ENCODE measurements at places on chromosomes 4 and X. TPM values are rescaled to one million over a fixed set of nuclear protein-coding genes. Genes with fewer than 3 reads are reported as not detected.

DNA sequence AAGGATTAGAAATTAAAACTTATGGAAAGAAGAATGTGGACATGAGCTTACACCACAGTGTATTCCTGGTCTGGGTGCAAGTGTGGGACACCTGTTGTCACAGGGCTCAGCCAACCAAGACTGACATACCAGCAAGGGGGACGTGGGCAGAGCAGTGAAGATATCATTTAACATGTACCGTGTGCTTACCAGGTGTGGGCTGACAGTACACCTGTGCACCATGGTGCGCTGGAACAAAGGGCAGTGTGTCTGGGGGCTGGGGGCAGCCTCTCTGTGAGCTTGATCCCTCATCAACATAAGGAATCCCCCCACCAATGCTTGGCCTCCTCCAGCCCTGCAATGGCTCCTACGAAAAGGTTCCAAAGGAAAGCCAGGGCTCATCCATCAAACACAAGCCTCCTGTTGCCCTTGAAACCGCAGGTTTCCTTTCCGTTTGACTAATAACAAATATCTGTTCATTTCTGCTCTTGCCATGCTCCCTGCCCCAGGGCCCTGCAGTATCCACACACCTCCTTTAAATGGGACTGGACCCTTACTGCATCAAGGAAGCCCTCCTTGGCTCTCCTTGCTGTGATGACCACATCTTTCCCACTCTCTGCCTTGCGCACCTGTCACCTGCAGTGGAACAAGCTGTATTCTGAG, 16.7 kb downstream of the EVC2 start:
- H3K4me3 ChIP-seq, result no peak overlapping the region
- no peaks in the 10 kb centered on the region for H3K27me3 ChIP-seq
- H3K36me3 ChIP-seq, result no peaks in the 10 kb centered on the region
- no peak overlapping the region for H3K27ac ChIP-seq
- DNase-seq, result no peak
- H3K4me1 ChIP-seq, result no peaks in the 10 kb centered on the region

The CXCL13 gene
- 2.8 TPM for polyA plus RNA-seq

DNA sequence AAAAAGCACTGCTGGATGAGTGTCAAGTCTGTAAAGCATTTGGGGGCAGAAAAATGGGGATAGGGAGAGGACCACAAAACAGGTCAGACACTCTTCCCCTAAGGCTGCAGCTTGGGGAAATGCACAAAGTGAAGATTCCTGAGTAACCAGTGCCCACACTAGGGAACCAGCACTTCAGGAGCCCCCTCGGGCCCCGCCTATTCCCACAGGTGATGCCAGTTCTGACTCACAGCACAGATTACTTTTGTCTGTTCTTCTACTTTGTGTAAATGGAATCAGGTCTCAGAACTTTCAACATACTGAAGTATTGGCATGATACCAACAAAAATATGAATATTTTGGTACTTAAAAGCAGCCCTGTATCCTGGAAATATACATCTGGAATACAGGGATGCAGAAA, 112.5 kb downstream of the ADRA2C start:
- H3K4me3 ChIP-seq, result no peak overlapping the region
- no peak for DNase-seq
- no peaks in the 10 kb centered on the region for H3K36me3 ChIP-seq

The MAB21L2 gene
- polyA plus RNA-seq, result 0.30 TPM

The DIAPH2 gene
- 5.5 TPM for polyA plus RNA-seq

DNA sequence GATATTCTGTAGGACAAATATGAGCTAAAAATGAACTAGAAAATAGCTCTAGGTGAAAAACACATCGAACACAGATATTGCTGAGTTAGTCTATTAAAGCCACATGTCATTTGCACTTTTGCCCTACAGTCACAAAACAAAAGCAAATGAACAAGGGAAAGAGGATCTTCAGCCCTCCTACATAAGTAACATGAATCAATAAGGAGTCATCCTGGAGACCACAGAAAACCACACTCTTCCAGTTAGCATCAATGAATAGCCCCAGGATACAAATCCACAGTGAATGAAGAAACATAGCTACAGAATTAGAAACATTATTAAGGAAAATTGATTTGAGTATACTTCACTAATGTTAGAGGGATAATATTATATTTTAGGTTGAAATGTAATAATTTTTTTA, 311.4 kb downstream of the MAPK10 start:
- no peaks in the 10 kb centered on the region for H3K36me3 ChIP-seq
- H3K27ac ChIP-seq, result no peak overlapping the region
- DNase-seq, result no peak
- H3K4me3 ChIP-seq, result no peak overlapping the region
- no peaks in the 10 kb centered on the region for H3K27me3 ChIP-seq

DNA sequence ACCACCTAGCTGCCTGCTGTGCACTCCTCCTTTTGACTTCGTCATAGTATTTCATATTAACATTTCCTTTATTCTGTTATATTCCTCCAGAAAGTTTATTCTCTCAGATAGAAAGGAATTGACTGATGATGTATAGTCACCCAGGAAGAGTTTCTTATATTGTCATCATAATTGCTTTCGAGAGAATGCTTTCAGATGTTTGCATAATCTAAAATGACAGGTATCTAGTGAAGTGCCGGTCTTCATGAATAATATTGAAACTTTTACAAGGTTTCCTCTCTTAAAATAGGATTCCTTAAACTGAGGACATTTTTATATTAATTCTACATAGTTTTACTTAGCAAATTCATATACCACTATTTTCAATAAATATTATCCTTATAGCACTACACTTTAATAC, 10.1 kb downstream of the SEC24D start:
- no peaks in the 10 kb centered on the region for H3K27me3 ChIP-seq
- H3K36me3 ChIP-seq, result peaks cover 7% of the 10 kb centered on the region
- H3K27ac ChIP-seq, result peak overlapping the region; percentile 69

The VSIG4 gene
- polyA plus RNA-seq, result 16.7 TPM

DNA sequence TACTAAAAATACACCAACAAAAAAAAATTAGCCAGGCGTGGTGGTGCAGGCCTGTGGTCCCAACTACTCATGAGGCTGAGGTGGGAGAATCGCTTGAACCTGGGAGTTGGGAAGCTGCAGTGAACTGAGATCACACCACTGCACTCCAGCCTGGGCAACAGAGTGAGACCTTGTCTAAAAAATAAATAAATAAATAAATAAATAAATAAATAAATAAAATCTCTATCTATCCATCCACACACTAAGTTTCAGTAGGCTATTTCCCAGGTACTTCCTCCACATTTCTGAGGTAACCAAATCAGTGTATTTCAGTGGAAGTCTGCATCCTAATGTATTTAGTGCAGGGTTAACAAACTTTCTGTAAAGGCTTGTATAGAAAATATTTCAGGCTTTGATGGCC, 10.9 kb downstream of the ABRAXAS1 start:
- H3K4me3 ChIP-seq, result no peak overlapping the region
- H3K27me3 ChIP-seq, result no peaks in the 10 kb centered on the region
- H3K4me1 ChIP-seq, result no peaks in the 10 kb centered on the region
- peaks cover 6% of the 10 kb centered on the region for H3K36me3 ChIP-seq
- DNase-seq, result no peak

DNA sequence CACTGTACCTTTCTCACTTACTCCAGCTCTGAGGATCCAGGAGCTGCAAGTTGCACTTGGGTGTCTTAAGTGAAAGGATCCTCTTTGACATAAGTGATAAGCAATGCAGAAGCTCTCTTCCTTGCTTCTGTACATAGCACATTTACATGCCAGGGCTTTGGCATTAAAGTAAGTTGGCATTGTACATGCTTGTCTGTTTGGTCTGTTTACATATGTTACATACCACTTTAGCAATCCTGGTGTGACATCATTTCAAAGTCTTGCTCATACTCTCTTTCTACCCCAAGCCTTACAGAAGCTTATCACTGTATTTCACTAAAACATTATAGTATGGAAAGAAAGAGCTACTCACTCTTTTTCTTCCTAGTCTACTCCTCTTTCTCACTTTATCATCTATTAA, 2548.3 kb downstream of the ARAP2 start:
- DNase-seq, result no peak
- no peak overlapping the region for H3K4me3 ChIP-seq
- no peaks in the 10 kb centered on the region for H3K27me3 ChIP-seq
- H3K4me1 ChIP-seq, result no peaks in the 10 kb centered on the region
- no peak overlapping the region for H3K27ac ChIP-seq

The TMSB15A gene
- 0.25 TPM for polyA plus RNA-seq

GRCh38 chr4:7659429-7660175, 224.9 kb upstream of the PSAPL1 start:
- H3K27me3 ChIP-seq, result no peaks in the 10 kb centered on the region
- peak overlapping the region; percentile 24 for H3K27ac ChIP-seq
- no peak for DNase-seq
- no peaks in the 10 kb centered on the region for H3K36me3 ChIP-seq
- H3K4me1 ChIP-seq, result peaks cover 35% of the 10 kb centered on the region
- no peak overlapping the region for H3K4me3 ChIP-seq

The FAM13A gene
- polyA plus RNA-seq, result 15.5 TPM

The COX7B2 gene
- polyA plus RNA-seq, result not detected

The TEX13C gene
- polyA plus RNA-seq, result not detected

DNA sequence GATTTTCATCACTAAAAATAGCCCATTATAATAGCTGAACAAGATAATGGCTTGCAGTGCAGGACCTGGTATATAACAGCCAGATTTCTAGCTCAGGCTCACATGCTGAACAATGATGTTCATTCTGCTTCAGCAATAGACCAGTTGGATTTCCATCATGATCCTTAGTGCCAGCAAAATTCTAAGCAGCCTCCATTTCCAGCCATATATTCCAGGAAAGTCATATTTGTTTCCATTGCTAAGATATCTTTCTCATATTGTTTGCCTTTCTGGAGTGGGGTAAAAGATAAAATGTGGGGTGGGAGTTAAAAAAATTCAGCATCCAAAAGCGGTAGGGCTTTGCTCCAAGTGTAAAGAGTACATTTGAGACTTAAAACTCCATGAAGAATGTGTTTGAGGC, 2344.1 kb downstream of the PCDH7 start:
- H3K27ac ChIP-seq, result no peak overlapping the region
- peaks cover 13% of the 10 kb centered on the region for H3K4me1 ChIP-seq
- no peaks in the 10 kb centered on the region for H3K36me3 ChIP-seq
- DNase-seq, result no peak

- no peaks in the 10 kb centered on the region for H3K27me3 ChIP-seq
- H3K27ac ChIP-seq, result no peak overlapping the region
- peaks cover 6% of the 10 kb centered on the region for H3K4me1 ChIP-seq
Observed at GRCh38 chr4:24968992-24969391, 56.1 kb upstream of the CCDC149 start.

DNA sequence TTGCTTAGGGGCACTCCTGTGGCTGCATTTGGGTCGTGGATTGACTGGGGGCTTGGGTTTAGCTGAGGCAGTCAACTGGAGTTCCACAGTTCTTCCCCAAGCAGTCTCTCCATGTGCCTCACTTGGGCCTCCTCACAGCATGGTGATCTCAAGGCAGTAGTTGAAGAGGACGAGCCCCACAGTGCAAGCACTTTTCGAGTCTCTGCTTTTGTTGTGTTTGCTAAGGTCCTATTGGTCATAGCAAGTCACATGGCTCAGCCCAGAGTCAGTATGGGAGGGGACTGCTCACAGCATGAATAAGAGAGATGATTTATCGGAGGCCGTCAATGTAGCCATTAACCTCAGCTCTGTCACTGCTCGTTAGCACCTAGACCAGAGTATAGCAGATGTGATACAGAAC, 29.7 kb downstream of the BMX start:
- no peak for DNase-seq
- no peak overlapping the region for H3K27ac ChIP-seq
- H3K36me3 ChIP-seq, result no peaks in the 10 kb centered on the region

DNA sequence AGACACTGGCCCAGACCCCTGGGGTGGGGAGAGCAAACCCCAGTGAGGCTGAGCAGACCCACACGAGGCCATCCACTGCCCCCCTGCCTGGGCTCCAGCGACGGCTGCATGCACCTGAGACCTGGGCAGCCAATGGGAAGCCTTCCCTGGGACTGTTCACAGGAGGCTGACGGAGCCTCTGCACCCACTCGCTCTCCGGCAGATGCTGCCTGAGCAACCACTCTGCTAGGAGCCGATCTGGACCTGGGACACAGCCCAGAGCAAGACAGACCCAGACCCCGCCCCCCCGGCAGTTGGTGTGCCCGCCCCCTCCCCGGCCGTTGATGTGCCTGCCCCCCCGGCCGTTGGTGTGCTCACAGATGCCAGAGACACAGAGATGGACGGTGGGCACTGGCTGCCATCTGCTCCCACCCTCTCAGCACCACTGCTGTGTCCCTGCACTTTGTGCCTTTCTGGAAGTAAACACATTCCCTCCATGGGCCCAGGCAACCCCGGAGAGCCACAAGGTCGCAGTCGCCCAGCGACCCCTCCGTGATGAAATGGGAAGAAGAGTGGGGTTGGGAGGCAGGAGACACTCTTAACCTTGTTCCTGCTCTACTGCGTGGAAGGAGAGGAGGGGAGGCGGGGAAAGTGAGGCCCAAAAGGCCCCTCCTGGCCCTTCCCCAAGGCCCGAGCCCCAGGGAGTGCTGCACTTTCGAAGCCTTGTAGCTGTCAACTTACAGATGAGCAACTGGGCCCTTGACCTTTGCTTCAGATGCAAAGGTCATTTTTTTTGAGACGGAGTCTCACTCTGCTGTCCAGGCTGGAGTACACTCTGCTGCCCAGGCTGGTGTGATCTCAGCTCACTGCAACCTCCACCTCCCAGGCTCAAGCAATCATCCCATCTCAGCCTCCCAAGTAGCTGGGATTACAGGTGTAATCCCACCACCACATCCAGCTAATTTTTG, 62.0 kb downstream of the ZFYVE28 start:
- H3K27ac ChIP-seq, result no peak overlapping the region
- no peaks in the 10 kb centered on the region for H3K4me1 ChIP-seq
- no peak for DNase-seq

The RBMXL3 gene
- not detected for polyA plus RNA-seq

DNA sequence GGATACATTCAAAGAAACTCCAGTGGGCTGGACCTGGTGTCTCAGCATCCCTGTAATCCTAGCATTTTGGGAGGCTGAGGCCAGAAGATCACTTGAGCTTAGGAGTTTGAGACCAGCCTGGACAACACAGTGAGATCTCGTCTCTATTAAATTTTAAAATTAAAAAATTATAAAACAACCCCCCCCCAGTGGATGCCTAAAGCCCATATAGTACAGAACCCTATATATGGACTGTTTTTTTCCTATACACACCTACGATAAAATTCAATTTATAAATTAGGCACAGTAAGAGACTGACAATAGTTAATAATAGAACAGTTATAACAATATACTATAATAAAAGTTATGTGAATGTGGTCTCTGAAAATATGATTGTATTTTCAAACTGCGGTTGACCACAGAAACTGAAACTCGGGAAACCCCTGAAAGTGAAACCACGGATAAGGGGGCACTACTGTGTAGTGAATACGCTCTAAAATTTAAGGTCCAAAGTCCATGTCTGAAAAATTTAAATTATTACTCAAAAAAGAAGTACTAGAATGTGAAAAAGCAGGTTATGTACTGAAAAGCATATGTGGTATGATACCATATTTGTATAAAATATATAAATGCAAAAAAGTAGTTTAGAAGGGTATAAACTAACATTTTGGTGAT, 2.0 kb downstream of the SMIM14 start:
- no peaks in the 10 kb centered on the region for H3K27me3 ChIP-seq
- H3K4me1 ChIP-seq, result peaks cover 30% of the 10 kb centered on the region
- peak overlapping the region; percentile 77 for H3K4me3 ChIP-seq
- peak overlapping the region; percentile 97 for H3K27ac ChIP-seq
- no peak for DNase-seq

All from liver (tissue), 10 donors.